Prostate gland (tissue), 2 donors: ENCODE measurements at places on chromosomes 2 and 18.

DNA sequence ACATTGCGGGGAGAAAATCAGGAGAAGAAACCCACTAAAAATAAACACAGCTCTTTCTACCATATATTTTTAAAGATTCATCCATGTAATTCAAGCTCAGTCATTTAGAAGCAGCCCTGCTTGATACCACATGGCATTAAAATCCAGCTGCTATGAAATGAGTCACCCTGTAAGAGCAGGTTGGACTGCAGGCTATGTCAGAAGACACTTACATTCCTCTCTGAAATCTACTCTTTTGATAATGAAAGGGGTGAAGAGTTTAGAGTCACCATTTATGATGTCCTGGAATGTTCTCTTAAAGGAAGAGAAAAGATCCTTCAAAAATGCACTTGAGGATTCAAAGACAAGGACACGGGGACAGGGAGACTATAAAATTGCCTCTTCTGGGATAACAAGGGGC lies 100.6 kb upstream of the APCDD1 start:
- no peak for DNase-seq

DNA sequence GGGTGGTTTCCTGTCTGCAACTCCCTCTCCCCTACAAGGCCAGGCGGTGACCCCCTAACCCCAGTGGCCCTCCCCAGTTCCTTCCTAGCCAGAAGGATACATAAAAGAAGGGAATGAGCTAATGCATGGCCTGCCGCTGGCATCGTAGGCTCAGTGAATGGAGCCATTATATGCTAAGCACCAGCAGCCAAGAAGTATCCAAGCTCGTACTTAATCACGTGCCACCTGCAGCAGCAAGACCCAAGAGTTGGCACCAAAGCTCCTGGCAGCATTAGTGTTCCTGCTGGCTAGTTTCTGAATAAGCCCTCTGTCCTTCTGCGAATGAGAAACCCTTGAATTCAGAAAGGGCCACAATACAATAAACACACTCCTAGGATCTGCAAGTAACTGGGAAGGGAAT lies 4.3 kb downstream of the DBI start:
- no peak for DNase-seq

GRCh38 chr2:74952575-74952974 lies 5.9 kb upstream of the POLE4 start:
- no peak for DNase-seq

- DNase-seq, result no peak
Measured at GRCh38 chr2:175026385-175026784, 21.2 kb upstream of the CHN1 start.

DNA sequence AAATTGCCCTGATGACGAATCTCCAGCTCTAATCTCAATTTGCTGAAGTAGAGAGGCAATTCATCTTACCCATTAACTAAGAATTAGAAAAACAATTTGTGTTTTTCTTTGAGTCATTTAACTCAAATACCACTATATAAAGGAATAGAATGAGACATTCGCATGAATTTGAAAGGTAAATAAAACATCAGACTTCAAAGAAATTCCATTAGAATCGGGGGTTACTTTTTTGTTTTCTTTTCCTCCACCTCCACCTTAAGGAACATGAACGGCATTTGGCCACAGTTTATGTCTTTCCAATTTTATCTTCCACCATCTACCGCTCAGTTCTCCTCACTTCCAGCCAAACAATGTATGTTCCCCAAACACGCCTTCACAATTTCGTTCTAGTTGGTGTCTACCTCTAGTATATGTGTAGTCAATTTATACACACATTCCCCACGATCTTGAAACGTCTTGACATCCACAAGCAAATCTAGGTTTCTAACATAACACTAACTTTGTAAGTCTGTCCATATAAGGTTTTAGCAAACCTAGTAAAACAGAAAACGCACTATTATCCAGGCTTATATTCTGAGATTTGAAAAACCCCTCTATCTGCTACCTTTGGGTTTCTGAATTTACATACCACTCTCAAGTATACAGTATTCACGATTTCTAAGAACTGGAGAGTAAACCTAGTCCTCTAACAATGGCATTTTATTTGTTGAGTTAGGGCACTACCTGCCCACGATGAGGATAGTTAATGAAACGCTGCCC lies 1.2 kb upstream of the SMCHD1 start:
- no peak for DNase-seq

- DNase-seq, result no peak
Measured at GRCh38 chr2:111039628-111040383, 80.9 kb upstream of the BCL2L11 start.
